ENCODE measurements at places on chromosomes 5 and 9. TPM values are rescaled to one million over a fixed set of nuclear protein-coding genes. Genes with fewer than 3 reads are reported as not detected.

DNA sequence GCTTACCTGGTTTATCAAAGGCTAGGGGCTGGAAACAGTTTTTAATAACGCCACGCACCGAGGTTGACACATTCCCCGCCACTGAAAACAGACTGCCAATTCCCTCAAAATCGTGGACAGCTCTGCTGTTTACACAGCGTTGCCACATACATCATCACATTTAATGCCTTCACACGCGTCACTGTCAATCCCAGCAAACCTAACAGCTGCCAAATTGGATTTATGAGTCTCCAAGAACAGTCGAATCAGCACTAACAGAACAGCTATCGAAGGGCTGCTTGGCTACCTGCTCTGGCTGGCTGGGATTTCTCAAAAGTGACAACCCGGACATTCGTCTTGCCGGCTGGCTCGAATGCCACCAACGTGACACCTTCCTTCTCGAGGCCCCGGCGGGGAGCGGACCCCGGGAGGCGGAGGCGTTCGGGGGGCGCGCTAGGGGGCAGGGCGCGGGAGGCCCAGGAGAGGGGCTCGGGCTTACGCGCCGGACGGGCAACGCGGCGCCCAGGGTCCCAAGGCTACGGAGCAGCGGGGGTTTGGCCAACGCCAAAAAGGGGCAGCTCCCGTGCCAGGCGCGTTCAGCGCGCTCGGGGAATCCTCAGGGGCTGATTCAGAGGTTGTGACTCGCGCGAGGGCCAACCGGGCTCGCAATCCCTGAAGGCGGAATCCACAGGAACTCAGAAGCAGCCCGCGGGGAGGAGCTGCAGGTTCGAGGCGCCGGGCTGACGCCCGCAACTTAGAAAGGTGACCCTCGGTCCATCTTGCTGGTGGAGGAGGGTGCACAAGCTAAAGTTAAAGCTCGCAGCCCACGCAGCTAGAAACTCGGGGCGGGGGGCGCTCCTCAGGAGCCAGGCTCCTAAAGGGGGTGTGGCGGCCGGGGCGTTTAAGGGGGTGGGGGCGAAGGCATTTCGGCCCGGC, 1.2 kb downstream of the CDC14B start:
- peaks cover 7% of the 10 kb centered on the region for H3K4me1 ChIP-seq
- peaks cover 52% of the 10 kb centered on the region for H3K27me3 ChIP-seq
- DNase-seq = no peak
- peak overlapping the region; percentile 26 for H3K27ac ChIP-seq

DNA sequence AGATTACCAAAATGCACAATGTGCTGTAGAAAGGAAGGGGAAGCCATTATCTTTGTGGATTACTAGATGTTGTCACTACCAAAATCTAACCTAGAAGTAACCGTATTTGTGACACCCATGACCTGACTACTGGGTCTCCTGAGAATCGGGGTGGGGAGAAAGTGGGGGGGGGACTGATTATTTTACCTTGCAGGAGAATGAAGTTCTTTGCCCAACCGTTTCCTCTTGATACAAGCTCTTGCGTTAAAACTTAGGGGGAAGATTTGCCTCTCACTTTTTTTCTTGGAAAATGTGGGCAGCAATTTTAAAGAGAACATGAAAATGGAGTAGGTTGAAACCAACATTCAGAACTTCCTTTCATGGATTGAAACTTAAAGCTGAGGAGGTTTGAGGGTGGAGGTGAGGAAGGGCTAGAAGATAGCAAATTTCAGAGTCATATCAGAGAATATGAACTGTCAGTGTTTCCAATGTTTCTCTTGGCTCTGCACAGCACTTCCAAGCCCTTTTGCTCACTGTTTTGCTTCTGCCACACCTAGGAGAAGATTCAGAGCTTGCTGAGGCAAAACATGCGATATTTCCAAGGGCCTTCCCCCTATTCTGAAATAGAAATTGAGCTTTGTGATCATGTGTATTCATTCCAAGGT, 280.8 kb downstream of the AOPEP start:
- no peak for DNase-seq
- peaks cover 6% of the 10 kb centered on the region for H3K4me1 ChIP-seq
- peak overlapping the region; percentile 31 for H3K27ac ChIP-seq
- peaks cover 23% of the 10 kb centered on the region for H3K27me3 ChIP-seq
- H3K4me3 ChIP-seq = no peak overlapping the region

GRCh38 chr9:131597246-131597645, 51.9 kb downstream of the PRRT1B start:
- no peak for DNase-seq
- H3K4me3 ChIP-seq = no peak overlapping the region
- no peaks in the 10 kb centered on the region for H3K27me3 ChIP-seq
- peaks cover 74% of the 10 kb centered on the region for H3K36me3 ChIP-seq
- H3K4me1 ChIP-seq = no peaks in the 10 kb centered on the region

DNA sequence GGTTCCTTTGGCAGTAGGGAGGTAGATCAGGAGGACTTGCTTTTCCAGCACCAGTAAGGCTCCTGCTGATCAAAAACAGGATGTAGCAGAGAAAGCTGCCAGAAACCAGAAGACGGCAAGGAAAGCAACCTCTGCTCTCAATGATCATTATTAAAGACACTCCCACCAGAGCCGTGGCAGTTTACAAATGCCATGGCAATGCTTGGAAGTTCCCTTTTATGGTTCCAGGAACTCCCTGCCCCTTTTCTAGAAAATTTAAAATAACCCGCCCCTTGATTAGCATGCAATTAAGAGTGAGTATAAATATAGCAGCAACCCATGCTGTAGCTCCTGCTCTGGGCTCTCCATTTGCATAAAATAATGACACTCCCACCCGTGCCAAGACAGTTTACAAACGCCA, 16.1 kb downstream of the EQTN start:
- no peak for DNase-seq
- H3K4me3 ChIP-seq = no peak overlapping the region
- H3K27ac ChIP-seq = no peak overlapping the region
- no peaks in the 10 kb centered on the region for H3K36me3 ChIP-seq

DNA sequence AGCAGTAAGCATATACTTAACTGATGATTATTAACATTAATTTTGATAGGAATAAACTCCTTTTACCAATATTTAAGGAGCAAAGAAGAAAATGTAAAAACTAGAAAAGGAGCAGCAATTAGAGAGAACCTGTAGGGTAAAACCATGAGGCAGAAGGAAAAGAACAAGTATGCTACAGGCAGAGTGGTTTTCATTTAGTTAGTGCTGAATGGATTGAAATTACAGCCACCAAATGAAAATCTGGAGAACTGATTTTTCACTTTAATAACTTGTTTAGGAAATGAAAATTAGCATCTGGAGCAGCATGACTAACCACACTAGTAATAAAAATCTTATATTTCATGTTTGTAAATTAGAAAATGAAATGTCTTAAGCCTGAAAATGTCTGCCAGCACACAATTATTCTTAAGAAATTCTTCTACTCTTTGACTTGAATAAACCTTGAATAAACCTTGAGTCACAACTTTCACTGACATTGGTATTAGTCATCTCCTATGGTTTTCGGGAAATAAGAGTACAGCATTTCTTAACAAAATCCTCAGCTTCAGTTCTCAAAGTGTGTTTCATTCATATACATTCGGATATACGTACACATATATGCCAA, 1504.9 kb upstream of the C9orf72 start:
- no peak overlapping the region for H3K4me3 ChIP-seq
- H3K27ac ChIP-seq = no peak overlapping the region
- DNase-seq = no peak
- H3K27me3 ChIP-seq = no peaks in the 10 kb centered on the region
- H3K36me3 ChIP-seq = no peaks in the 10 kb centered on the region

The PCA3 gene
- 0.09 TPM for polyA plus RNA-seq

GRCh38 chr9:86859056-86859455, 88.2 kb downstream of the GAS1 start:
- no peak for DNase-seq
- no peak overlapping the region for H3K27ac ChIP-seq
- H3K4me1 ChIP-seq = no peaks in the 10 kb centered on the region
- H3K4me3 ChIP-seq = no peak overlapping the region

The TSLP gene
- polyA plus RNA-seq = 0.39 TPM

GRCh38 chr9:79662537-79662956, 90.8 kb downstream of the TLE4 start:
- peak overlapping the region; percentile 48 for H3K27ac ChIP-seq
- DNase-seq = peak; percentile 17
- H3K27me3 ChIP-seq = no peaks in the 10 kb centered on the region
- H3K4me3 ChIP-seq = no peak overlapping the region

- H3K4me3 ChIP-seq = no peak overlapping the region
- no peak overlapping the region for H3K27ac ChIP-seq
- H3K27me3 ChIP-seq = no peaks in the 10 kb centered on the region
- DNase-seq = no peak
Measured at GRCh38 chr9:109382182-109382581, 61.3 kb upstream of the EPB41L4B start.

DNA sequence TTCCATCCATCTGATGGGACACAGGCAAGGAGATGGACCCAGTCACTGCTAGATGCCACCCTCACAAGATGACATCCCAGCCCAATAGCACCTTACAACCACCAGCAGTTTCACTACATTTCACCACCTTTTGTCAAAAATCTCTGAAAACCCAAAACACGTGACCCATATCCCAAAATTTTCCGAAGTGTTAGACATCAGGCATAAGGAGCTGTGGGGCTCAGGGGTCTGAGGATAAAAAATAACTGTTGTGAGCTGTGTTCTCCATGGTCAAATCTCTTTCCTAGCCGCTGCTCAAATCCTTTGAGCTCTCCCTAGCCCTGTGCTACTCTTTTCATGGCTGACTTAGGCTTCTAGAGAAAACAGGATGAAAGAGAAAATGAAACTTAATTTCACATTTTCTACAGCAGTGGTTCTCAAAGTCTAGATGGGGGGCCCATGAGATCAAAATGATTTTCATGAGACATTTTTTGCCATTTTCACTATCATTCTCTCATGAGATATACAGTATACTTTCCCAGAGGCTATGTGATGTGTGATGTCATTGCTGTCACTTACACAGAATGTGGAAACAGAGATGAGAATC, 40.7 kb downstream of the TIMD4 start:
- H3K36me3 ChIP-seq = no peaks in the 10 kb centered on the region
- H3K4me1 ChIP-seq = no peaks in the 10 kb centered on the region
- no peak for DNase-seq

- H3K4me1 ChIP-seq = peaks cover 10% of the 10 kb centered on the region
- peaks cover 11% of the 10 kb centered on the region for H3K36me3 ChIP-seq
- no peaks in the 10 kb centered on the region for H3K27me3 ChIP-seq
- no peak for DNase-seq
- peak overlapping the region; percentile 37 for H3K27ac ChIP-seq
- H3K4me3 ChIP-seq = peak overlapping the region; percentile 66
Measured at GRCh38 chr9:37486256-37486615, 488 bp downstream of the POLR1E start.

DNA sequence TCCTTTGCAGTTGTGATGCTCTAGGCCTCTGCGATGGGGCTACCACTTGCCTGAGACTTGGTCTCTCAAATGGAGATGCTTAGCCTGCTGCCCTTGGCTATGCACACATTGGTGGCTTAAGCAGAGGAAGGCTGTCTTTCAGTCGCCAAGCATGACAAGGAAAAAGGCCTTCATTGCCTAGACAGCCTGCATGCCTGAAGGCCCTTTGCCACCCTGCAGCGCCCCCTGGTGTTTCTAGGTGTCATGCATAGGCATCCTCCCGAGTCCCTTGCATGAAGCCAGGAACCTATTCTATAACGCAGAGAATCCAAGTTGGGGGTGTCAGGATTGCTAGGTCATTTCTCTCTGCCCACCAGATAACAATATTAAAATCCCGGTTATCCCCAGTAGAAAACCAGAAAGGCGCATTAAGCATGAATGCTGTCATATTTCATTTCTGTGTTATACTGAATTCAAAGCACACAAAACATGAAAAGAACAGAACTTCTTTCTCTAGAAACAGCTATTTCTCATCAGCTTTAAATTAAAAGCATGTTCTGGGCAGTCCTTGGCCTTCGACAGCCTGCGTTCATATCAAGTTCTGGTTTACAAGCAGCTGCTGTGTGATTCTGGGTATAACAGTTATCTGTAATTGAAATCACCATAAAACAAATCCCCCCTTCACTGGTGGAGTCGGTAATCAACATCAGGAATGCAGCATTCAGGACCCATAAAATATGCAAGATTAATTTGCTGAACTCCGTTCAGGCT, 59.7 kb upstream of the TRPC7 start:
- H3K36me3 ChIP-seq = no peaks in the 10 kb centered on the region
- H3K4me1 ChIP-seq = no peaks in the 10 kb centered on the region
- no peak overlapping the region for H3K4me3 ChIP-seq

DNA sequence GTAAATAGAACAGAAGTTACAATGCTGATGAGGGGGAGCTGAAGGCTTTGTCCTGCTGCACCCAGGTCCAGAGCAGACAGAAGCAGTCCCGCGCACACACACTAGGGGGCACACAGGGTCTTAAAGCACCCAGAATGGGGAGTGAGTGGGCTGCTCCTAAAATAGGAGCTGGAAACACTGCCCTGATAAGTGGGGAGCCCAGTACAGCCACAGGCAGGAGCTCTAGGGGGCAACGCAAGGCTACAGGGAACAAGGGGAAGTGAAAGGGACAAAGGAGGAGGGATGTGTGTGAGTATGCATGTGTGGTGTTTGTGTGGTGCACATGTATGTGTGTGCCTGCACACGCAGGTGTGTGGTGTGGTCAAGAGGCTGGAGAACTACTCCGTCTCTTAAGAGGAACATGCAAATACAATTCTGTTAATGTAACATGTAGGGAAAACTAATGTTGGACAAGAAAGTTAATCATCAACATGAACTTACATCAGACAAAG, 191.5 kb downstream of the ROR2 start:
- H3K4me3 ChIP-seq = no peak overlapping the region
- H3K36me3 ChIP-seq = no peaks in the 10 kb centered on the region
- DNase-seq = no peak
- H3K27ac ChIP-seq = no peak overlapping the region
- H3K27me3 ChIP-seq = no peaks in the 10 kb centered on the region
- H3K4me1 ChIP-seq = no peaks in the 10 kb centered on the region

DNA sequence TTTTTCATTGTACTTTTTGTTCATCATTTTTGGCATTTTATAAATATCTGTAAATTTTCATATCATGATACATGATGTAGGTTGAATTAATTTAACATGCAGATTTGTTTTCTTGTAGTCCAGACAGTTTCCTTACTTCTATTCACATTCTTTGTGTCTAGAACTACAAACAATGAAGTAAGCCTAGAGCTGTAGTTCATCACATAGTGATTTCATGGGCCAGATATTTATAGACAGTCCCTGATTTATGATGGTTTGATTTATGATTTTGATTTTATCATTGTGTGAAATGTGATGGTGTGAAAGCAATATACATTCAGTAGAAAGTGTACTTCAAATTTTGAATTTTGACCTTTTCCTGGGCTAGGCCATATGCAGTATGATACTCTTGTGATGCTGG, 139.0 kb downstream of the ARHGEF28 start:
- H3K4me1 ChIP-seq = no peaks in the 10 kb centered on the region
- H3K27me3 ChIP-seq = no peaks in the 10 kb centered on the region
- no peak overlapping the region for H3K4me3 ChIP-seq
- H3K36me3 ChIP-seq = no peaks in the 10 kb centered on the region
- DNase-seq = no peak
- H3K27ac ChIP-seq = no peak overlapping the region

The UHRF2 gene
- 68.7 TPM for polyA plus RNA-seq
